ENCODE measurements at places on chromosomes 1 and 21. TPM values are rescaled to one million over a fixed set of nuclear protein-coding genes. Genes with fewer than 3 reads are reported as not detected.

Gene SPATA1
- total RNA-seq = 3.2 TPM

Gene PPM1J
- total RNA-seq = 1.2 TPM

Gene TCHHL1
- not detected for total RNA-seq

Gene LYSMD1
- 2.6 TPM for total RNA-seq

Gene CCDC185
- total RNA-seq = not detected

Gene TMPRSS15
- not detected for total RNA-seq
